ENCODE measurements at places on chromosomes 1 and 21.

- no peak for DNase-seq
Observed at GRCh38 chr1:31368611-31369107, 4.2 kb downstream of the FABP3 start.

GRCh38 chr1:206002871-206003801 is at the start of gene RAB7B:
RAB7B (minus strand) TSS chr1:206003395; CDS start chr1:205994135, 9,260 bp downstream.
- peak; percentile 19 for DNase-seq

DNA sequence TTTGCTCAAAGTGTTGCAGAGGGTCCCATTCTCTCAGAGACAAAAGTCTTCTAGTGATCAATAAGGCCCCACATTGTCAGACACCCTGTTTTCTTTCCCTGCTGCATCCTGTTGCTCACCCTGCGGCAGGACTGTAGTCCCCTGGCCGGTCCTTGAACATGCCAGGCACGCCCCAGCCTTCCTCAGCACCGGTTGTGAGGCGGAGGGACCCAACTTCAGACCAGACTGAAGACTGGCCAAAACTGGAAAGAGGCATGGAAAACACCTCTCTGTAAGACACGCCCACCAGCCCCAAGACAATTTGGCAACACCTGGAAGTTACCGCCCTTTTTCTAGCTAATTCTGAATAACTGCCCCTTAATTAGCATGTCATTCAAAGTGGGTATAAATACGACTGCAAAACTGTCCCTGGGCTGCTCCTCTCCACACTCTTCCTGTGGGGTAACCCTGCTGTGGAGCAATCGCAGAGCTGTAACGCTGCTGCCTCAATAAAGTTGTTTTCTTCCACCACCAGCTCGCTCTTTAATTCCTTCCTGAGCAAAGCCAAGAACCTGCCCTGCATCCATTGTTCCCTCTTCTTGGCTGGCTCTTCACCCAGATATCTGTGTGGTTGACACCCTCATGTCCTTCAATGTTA is 23.8 kb downstream of the PLA2G2A start:
- no peak for DNase-seq

- no peak for DNase-seq
Observed at GRCh38 chr1:57532299-57532698, 108.4 kb upstream of the DAB1 start.

GRCh38 chr1:180988253-180988752 is 34.4 kb downstream of the STX6 start:
- DNase-seq = no peak

- DNase-seq = no peak
Observed at GRCh38 chr1:29282924-29283803, 46.8 kb downstream of the PTPRU start.

DNA sequence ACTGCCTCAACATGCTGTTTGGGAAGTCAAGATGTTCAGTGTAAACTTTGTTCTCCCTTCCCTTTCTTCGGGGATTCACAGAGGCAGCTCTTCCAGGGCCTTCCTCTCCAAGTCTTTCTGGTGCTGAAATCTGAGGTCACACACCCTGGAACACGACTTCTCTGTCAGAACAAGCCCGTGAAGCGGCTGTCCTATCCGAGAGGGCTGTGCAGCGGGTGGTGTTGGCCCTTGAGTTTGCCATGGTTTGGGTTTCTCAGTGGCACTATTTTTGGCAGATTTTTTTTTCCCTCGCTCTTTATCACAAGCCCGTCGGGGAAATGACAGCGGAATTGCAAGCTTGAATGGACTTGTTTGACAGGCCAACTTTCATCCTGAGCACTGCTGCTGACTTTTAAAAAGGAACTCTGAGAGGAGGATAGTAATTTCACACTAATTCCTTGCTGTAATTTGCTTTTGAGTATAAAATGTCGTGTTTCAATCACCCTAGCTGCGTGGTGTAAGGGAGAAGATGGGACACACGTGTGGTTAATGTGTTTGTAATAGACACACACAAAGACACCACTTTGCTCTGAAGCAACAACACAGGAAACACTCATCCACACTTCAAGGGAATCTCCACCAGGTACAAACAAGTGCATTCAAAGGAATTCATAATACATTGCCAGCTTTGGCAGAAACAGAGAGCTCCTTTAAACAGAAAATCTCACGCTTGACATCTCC is 60.1 kb upstream of the TARBP1 start:
- DNase-seq = no peak

DNA sequence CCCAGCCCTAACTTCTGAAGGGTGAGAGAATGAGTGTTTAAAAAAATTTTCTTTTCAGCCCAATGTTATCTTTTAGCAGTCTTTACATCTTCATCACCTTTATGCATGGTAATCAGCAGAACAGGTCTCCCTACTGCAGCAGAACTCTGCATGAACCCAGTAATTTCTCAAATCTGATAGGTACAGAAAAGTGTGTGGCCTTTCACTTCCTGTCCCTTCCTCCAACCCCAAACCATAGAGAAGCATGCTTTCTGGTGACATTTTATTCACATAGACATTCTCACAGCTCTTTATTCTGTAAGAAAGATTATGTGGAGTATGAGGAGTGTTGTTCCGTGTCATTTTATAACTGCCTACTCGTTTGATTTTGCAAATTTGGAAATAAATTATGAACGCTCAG is 68.6 kb downstream of the RPAP2 start:
- DNase-seq = no peak

DNA sequence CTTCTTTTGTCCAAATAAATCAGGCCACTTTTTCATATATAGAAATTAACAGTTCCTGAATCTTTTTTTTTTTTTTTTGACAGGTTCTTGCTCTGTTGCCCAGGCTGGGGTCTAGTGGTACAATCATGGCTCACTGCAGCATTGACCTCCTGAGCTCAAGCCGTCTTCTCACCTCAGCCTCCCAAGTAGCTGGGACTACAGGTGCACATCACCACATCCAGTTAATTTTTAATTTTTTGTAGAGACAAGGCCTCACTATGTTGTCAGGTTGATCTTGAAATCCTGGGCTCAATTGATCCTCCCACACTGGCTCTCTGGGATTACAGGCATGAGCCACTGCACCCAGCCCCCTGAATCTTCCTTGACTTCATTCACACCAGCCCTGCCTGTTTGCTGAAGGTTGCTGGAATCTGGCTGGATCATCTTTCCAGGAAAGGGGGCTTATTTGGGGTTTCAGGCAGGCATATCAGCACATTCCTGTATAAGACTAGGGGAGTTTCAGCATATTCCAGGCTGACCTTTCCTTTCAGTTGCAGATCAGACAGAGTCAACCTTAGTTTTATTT is 78.2 kb upstream of the ARHGAP29 start:
- no peak for DNase-seq

DNA sequence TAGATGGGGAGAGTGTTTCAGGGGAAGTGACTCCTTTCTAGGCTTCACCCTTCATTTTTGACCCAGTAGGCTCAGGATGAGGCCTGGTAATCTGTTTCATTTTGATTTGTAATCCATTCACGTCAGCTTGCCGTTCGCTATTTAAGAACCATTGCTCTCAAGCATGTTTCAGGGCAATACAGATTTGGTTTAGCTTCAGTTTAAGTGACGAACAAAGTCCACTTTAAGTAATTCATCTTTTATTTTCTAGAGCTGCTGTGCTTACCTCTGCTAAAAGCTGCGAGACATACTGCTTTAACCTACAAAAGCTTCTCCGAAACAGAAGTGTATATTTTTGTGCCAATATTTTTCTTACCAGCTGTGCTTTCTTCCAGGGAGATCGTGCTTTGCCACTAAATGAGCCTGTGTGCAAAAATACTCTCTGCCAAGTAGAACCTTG is 8.9 kb upstream of the FMO3 start:
- DNase-seq = no peak

- no peak for DNase-seq
Observed at GRCh38 chr21:37769656-37770055, 146.6 kb downstream of the KCNJ6 start.

DNA sequence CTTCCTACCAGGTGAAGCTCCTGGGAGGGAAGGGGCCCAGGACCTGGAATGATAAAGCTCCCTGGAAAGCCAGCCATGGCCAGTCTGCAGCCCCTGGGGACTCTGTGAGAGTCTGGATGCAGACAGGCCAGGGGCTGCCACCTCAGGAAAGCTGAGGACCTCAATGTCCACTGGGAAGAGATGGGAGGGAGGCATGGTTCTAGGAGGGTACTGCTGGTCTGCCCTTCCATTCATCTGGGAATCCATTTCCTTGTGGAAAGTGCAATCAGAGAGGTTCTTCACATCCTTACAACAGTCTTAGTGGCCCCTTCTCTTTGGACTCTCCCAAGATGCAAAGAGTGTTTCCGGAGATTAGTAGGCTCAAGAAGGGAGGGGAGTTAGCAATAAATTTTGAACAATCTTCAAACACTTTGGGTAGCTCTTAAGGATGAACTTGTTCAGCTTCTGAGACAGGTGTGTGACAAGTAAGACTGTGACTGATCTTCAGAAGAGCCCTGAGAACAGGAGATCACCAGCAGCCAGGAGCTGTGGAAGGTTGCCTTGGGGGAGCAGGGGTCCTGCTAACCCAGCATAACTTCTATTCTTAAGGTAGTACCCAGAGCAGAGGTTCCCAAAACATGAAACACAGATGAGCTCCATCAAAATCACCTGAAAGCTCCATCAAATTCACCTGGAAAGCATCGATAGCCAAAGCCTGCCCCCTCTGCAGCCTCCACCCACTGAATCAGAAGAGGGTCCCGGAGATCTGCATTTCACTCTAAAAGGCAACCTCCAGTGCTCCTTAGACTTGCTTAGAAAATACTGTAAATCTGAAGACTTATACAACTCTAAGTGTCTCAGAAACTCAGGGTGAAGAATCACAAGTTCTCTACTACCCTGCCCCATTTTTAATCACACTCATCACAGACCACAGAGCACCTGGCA is 616 bp upstream of the LAX1 start:
- DNase-seq = no peak

- no peak for DNase-seq
Observed at GRCh38 chr1:165894591-165894990, 67.2 kb downstream of the UCK2 start.

DNA sequence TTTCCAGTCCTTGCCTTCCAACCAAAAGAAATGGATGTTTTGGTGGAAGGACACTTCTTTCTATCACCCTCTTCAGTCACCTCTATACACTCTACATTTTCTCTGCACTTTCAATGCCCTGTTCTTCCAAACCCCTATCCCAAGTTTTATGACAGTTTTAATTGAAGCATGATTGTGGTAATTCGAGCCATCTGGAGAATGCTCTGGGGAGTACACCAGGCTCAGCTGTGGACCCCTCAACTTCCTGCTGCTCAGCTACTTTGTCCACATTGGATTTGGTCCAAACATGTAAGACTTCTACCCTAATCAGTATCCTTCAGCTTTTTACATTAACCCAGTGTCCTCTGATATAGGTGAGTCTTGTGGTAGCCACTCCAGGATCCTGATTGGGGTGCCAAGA is 129.6 kb downstream of the SYT2 start:
- DNase-seq = no peak

- no peak for DNase-seq
Observed at GRCh38 chr21:34020005-34020847, 53.2 kb upstream of the MRPS6 start.

GRCh38 chr1:12453400-12454343 is 164.3 kb downstream of the DHRS3 start:
- no peak for DNase-seq

DNA sequence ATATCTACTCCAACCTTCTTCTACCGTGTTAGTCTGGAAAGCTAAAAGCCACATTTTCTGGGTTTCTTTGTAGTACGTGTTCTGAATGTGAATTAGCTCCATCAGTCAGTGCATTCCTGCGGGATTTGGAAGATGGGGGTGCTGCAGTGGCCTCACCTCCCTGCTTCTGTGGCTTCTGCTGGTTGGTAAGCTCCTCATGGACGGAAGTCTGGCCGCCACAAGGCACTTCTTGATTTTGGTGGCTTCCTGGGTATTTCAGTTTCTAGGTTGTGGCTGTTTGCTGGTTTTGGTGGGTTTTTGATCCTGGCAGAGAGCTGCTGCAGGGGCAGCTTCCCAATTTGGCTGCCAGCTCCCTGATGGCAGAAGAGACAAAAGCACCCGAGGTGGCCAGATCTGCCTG is 20.9 kb upstream of the TACSTD2 start:
- no peak for DNase-seq

- no peak for DNase-seq
Observed at GRCh38 chr1:213988507-213989001, 781 bp downstream of the PROX1 start.

DNA sequence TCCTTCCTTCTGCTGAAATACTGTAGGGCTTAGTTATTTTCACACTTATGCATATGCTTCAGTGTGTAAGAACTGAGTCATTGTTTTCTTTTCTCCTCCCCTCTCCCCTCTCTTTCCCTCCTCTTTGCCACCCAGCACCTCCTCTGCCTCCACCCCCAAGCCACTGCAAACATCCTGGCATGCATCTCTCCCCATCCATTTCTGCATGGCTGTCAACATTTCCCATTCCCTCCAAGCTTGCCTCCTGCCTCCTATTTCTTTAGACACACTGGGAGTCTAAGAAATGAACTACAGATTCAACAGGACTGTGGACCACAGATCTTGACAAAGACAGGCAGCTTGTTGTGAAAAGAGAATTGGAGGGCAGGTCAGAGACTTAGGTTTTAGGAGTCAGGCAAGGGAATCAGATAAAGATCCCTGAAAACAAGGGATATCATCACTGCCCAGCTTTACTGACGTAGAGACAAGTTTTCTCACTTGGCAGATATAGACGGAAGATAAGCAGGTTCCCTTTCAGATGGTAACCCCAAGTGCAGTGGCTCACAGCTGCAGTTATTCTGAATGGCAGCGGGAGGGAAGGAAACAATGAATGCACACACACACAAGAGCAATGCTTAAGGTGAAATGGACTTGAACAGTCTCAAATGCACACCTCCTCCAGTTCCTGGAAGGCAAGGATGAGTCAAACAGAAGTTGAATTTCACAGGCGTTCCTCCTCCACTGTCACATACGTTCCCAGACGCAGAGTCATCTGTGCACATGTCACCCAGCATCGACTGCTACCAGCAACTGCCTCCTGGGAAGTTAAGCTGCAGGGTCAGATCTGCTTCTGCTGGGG is 56.1 kb downstream of the HIVEP3 start:
- no peak for DNase-seq

- DNase-seq = no peak
Observed at GRCh38 chr1:86104606-86105532, 51.7 kb downstream of the COL24A1 start.

GRCh38 chr1:211697356-211697755 is 21.9 kb upstream of the NEK2 start:
- no peak for DNase-seq

GRCh38 chr1:154608397-154609270 is 648 bp upstream of the ADAR start:
- DNase-seq = no peak

DNA sequence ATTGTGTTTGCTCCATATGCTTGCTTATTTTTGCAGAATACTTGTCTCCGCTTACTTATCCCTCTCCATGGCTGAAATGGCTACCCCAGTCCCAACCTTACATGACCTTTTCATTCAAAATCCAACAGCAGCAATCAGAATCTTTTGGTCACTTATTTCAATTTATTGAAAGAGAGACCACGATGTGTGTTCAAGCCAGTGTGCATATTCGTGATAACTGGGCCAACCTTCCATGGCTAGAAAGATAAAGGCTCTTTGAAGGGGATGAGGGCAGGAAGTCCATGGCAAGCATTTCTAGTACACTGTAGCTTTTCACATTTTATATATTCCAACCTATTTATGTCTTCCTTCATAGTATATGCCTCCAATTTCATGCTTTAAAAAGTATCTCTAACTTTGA is 23.1 kb downstream of the HSD11B1 start:
- no peak for DNase-seq

- no peak for DNase-seq
Observed at GRCh38 chr1:21294266-21294989, 4.2 kb upstream of the ECE1 start.

GRCh38 chr1:116218922-116219321 is 107.7 kb downstream of the MAB21L3 start:
- no peak for DNase-seq

All from KG1 (cell line).